Activated CD8-positive, alpha-beta memory T cell treated with anti-CD3 and anti-CD28 coated beads, Interleukin-2, amount 10 ng/mL, durations not matched to agents 7 days and 5 days (primary cell): ENCODE measurements at places on chromosomes 7 and 10. TPM values are rescaled to one million over a fixed set of nuclear protein-coding genes. Genes with fewer than 3 reads are reported as not detected.

Gene HOXA5
- not detected for total RNA-seq

DNA sequence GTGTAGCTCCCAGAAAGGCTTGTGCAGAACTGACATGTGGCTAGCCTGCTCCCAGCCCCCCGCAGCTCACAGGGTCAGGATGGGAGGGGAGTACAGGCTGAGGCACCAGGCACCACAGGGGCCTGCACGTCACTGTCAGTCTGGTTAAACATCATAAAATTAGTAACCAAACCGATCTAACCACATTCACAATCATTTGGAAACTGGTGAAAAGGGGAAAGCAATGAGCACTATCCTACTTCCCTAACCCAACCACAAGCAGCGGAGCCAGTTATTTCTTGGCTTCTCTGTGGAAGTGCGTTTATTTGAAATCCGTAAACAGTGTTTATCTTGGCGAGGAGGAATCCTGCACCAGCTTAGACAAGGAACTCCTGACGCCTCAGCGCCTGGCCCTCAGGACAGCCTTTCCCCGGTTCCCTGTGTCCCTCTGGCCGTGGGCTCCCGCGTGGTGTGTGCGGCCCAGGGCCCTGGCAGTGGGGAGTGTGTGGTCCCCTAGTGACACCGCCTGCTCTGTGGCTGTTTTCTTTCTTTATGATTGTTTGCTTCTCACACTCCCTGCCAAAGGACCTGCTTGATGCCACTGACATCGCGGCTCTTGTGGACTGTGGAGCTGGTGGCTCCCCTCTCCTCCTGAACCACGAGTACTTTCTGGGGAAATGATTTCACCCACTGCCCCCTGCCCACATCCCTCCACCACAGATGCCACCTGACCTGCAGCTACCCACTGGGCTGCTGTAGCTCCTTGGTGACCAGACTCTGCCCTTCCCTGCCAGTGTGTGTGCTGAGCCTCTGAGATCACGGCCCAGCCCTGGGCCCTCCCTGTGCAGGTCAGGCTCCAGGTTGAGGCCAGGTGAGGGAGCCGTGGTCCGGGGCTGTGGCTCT is 38.0 kb downstream of the INPP5A start:
- DNase-seq = peak; percentile 74

Gene AASS
- 1.6 TPM for total RNA-seq

- DNase-seq = peak; percentile 51
Observed at GRCh38 chr10:1047937-1048336, 982 bp downstream of the IDI1 start.

Gene MOGAT3
- total RNA-seq = not detected

- no peak for DNase-seq
Observed at GRCh38 chr10:124198871-124199270, 105.5 kb upstream of the CHST15 start.

GRCh38 chr10:89079961-89080360 is 89.4 kb downstream of the FAS start:
- no peak for DNase-seq

GRCh38 chr7:85160223-85160622 is 26.6 kb downstream of the SEMA3D start:
- DNase-seq = no peak

Gene WDR86
- total RNA-seq = 0.29 TPM

Gene HMX2
- not detected for total RNA-seq

GRCh38 chr7:45100761-45101480 is 10.6 kb downstream of the TBRG4 start:
- no peak for DNase-seq

DNA sequence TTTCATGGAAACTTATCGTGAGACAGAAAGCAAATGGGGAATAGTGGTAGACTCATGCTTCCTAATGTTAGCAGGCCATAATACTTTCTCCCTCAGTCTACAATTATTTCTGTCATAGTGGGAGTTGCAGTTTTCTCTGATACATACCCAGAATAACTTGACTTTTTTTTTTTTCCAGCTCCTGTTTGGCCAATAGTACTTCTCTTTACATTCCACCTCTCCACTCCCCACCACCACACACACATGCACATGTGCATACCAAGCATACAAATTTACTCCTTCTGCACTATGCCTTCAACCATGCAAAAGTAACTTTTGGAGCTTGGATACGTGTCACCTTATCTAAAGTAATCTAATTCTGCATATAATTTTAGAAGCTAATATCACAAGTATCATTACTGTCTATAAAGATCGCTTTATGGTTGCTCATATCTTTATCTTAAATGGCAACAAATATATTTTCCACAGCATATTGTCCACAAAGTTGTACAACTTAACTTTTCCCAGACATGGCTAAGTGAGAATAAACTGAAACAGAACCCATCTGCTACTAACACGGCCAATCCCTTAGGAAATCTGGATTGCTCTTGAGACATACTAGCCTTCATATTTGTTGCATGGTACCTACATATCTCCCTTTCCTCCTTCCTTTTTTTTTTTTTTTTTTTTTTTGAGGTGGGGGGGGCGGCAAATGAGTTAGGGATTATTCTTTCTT is 49.0 kb downstream of the TES start:
- DNase-seq = no peak

Gene RPEL1
- total RNA-seq = not detected

DNA sequence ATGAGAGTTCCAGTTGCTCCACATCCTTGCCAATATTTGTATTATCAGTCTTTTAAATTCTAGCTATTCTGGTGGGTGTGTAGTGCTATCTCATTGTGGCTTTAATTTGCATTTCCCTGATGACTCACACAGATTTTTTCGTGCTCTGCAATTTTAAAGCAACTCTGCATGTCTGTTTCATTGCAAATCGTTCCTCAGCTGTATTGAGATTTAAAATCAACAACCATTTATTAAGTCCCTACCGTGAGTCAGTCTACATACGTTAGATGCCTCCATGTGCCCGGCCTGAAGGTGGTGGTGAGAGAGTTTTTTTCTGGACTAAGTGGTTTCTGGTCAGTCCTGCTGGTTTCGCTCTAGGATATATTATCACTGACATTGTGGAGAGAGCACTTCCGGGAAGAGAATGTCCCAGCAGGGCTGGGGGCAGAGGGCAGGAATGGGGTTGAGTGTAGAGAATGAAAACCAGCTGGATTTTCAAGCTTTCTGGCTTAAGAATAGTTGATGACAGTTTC is 8.4 kb upstream of the HYCC1 start:
- no peak for DNase-seq

DNA sequence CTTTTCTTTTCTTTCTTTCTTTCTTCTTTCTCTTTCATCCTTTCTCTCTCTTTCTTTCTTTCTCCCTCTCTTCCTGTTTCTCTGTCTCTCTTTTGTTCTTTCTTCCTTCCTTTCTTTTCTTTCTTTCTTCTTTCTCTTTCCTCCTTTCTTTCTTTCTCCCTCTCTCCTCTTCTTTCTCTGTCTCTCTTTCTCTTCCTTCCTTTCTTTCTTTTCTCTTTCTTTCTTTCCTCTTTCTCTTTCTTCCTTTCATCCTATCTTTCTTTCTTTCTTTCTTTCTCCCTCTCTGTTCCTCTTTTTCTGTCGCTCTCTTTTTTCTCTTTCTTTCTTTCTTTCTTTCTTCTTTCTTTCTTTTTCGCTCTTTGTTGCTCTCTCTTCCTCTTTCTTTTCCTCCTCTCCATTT is 1149.2 kb upstream of the AUTS2 start:
- DNase-seq = no peak

GRCh38 chr7:152572101-152572500 is 103.8 kb downstream of the XRCC2 start:
- DNase-seq = no peak

GRCh38 chr7:159141167-159141566 is 3.5 kb downstream of the VIPR2 start:
- DNase-seq = peak; percentile 35

DNA sequence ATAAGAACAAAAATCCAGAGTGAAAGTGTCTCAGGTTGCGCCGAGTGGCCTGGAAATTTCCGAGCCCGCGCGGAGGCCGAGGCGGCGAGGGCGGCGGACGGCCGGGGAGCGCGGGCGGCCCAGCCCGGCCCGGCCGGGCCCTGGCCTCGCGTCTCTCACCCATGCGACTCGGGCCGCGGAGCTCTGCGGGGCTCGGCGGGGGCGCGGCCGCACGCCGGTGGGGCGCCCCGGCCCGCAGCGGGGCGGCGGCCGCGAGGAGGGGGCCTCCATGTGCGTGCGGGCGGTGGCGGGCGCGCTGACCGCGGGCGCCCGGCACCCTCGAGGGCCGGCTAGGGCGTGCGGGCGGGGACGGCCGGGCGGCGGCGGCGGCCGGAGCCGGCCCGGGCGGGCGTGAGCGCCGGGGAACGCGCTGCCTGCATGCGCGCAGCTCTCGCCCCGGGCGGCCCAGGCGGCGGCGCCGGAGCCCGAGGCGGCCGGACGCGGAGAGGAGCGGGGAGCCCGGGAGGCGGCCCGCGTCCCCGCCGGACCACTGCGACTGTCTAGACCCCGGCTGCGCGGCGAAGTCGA is 302 bp upstream of the EN2 start:
- no peak for DNase-seq

GRCh38 chr7:5231811-5232484 is 41.9 kb downstream of the WIPI2 start:
- DNase-seq = no peak

Gene TMEM229A
- not detected for total RNA-seq

DNA sequence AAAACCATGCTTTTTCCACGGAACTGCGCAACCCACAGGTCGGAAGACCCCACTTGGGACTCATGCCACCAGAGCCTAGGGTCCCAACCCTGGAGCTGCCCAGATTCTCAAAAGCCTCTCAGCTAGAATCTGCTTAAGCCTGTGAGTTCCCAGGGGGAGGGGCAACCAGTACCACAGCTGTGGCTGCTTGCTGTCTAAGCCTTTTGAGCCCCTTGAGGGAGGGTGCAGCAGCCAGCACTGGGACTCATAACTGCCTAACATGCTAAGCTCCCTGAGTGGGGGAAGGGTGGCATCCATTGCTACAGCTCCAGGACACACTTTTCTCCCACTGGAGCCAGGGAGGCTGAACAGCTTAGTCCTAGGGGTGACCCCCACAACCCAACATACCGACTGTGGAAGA is 485.6 kb upstream of the GRM3 start:
- DNase-seq = no peak

Gene CPA1
- total RNA-seq = not detected

DNA sequence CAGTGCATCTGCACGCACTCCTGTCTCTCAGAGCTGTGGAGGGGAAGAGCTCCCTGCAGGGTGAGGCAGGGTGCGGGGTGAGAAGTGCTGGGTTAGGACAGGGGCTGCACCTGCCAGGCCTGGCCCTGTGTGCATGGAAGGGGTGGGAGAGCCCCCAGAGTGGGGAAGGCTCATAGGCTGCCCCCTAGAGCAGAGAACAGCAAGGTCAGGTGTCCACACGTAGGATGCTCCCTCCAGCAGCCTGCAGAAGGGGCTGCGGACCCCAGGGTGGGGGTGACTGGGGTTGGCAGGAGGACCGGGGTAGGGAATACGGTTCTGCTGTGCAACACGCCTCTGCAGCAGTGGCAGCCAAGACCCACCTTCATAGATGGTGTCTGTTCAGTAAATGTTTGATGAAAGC is 208.6 kb downstream of the PTPRN2 start:
- no peak for DNase-seq

Gene PRKRIP1
- total RNA-seq = 22.2 TPM

DNA sequence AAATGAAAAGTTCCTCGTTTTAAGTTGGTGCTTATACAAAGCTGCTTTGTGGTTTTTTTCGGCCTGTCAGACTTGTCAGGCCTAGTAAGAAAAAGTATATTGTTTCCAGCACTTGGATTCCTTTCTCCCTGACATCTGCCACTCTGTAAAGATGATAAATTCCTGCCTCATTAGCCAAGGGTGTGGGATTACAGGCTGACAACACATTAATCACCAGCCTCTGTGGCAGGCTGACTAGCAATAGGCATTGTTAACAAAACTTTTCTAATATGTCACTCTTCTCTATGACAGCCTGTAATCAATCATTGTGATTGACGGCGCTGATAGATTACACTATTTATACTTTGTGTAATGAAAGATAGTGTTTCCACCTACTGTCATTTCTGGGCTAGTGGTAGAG is 682.5 kb downstream of the LRMDA start:
- no peak for DNase-seq

DNA sequence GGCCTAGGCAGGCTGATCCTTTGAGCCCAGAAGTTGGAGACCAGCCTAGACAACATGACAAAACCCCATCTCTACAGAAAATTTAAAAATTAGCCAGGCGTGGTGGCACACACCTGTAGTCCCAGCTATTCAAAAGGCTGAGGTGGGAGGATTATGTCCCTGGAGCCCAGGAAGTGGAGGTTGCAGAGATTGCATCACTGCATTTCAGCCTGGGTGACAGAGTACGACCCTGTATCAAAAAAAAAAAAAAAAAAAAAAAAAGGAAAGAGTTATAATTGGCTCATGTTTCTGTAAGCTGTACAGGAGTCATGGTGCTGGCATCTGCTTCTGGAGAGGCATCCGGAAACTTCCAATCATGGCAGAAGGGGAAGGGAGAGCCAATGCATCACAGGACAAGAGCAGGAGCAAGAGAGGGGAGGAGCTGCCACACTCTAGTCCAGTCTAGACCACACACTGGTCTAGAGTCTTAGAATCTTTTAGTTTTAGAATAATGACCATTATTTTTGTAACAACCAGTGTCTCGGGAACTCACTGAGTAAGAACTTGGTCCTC is 16.8 kb downstream of the DOCK1 start:
- no peak for DNase-seq

Gene ELN
- total RNA-seq = not detected

Gene NPFFR1
- not detected for total RNA-seq

Gene AKR1C8
- not detected for total RNA-seq

Gene PIP
- not detected for total RNA-seq

DNA sequence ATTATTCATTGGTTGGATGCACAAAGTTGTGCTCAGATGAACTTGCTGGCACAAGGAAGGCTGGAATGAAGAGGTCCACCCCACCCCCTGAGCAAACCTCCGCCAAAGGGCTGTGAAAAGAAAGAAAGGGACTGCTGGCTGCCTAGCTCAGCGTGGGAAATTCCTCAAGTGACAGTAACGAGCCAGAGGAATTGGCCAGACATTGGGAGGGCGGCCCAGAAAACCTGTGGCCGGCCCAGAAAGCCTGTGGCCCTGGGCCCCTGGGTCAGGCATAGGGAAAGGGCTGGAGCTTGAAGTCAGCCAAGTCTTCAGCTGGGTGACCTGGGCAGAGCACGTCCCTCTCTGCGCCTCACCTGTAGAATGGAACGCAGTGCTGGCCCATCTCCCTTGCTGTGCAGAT is 30.6 kb upstream of the CTBP2 start:
- no peak for DNase-seq

Gene GTF2IRD1
- 0.20 TPM for total RNA-seq

Gene TMEM270
- total RNA-seq = not detected

Gene MEOX2
- total RNA-seq = not detected

- DNase-seq = no peak
Observed at GRCh38 chr10:71234970-71235685, 22.8 kb downstream of the UNC5B start.

- DNase-seq = peak; percentile 49
Observed at GRCh38 chr10:119135513-119135881, 30.0 kb downstream of the SFXN4 start.

DNA sequence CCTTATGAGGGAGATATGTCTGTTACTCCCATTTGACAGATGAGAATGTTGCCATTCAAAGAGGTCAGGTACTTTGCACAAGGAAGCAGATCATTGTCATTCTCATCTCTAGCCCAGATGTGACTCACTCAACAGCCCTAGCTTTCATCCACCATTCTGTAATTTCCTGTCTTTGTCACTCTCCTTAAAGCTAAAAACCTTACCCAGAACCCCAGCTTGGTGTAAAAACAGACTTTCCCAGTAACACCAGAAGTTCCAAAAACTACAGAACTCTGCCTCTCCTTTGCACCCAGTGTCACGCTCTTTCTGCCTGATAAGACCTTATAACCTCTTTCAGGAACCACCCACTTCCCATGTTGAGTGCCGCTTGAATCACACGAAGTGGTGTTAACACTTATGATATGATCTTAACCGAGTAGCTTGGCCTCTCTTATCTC is 89.1 kb upstream of the SP4 start:
- DNase-seq = peak; percentile 89
